ENCODE measurements at places on chromosomes 7 and 10.

GRCh38 chr7:17447728-17448478, 149.5 kb downstream of the AHR start:
- no peak for DNase-seq

GRCh38 chr7:101201695-101202602, 1.1 kb upstream of the MOGAT3 start:
- no peak for DNase-seq

- DNase-seq = no peak
These were observed 2.8 kb downstream of the ZNF746 start for GRCh38 chr7:149494738-149495368.

GRCh38 chr10:112214298-112214926, 30.8 kb upstream of the GPAM start:
- DNase-seq = no peak

GRCh38 chr10:91220194-91220953, at the start of gene PCGF5:
Gene PCGF5, plus strand, starts transcription at chr10:91220663. Its CDS starts 2,209 bp downstream, at chr10:91222872.
- peak; percentile 74 for DNase-seq

GRCh38 chr7:26309089-26309488, 17.4 kb downstream of the SNX10 start:
- no peak for DNase-seq

DNA sequence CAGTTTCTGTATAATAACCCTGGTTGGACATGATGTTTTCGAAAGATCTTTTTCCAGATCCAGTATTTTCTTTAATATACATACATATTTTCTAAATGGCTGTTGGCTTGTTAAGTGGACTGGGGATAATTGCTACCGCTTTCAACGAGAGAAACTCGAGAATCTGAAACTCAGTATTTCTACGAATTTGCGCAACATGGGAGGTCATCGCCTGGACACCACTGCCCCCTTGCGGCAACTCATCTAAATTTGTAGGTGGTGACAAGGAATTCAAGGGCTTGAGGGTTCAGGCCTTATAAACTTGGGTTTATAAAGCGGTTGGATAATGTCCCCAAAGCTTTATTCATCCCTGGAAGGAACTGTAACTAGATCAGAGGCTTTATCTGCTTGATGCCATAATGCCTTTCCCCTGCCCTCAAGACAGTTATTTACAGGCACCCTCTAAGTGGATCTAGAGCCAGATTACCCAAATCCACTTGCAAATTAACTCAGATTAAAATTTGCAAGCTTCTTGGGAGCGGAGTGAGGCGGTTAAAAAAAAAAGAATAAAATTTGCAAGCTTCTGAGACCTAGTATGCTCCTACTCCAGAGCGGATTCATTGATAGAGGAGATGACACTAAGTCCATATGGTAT, 21.3 kb upstream of the KCNK18 start:
- peak; percentile 35 for DNase-seq

DNA sequence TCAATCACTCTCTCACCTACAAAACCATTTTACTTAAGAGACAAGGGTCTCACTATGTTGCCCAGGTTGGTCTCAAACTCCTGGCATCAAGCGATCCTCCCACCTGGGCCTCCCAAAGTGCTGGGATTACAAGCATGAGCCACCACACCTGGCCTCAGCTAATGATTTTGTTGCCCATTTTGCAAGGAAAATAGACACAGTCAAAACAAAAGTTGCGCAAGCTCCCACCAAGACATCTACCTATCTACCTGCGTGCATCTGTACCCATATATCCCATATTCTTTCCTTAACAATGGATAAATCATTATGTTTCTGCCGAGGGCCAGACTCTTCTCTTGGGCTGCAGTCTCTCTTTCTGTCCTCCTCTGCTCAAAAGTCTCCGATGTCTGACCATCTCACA, 67.3 kb downstream of the APBB1IP start:
- no peak for DNase-seq

DNA sequence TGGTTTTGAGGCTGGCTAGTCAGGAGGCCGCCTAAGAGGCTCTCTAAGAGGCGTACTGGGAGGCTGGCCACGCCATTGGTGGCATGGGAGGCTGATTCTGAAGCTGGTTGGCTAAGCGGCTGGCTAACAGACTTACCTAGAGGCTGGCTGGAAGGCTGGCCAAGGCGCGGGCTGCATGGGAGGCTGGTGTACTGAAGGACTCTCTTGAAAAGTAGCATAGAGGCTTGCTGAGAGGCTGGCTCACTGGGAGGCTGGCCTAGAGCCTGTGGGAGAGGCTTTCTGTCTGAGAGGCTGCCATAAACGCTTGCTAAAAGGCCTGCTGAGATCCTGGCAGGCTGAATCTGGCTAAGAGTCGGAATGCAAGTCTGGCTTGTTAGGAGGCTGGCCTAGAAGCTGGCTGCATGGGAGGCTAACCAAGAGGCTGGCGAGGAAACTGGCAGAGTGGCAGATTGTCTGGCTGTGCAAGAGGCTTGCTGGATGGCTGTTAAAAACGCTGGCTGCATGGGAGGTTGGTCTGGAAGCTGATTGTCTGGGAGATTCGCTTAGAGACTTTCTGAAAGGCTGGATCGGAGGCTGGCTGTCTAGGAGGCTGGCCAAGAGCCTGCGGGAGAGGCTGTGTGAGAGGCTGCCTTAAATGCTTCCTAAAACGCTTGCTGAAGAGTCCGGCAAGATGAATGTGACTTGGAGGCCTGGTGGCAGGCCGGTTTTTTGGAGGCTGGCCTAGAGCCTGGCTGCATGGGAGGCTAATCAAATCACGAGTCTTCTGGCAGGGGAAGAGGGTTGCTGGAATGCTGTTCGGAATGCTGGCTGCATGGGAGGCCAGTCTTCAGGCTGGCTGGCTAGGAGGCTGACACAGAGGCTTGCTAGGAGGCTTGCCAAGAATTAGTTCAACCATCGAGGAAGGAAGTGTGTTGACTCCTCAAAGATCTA, 134.2 kb downstream of the OR13A1 start:
- DNase-seq = no peak

GRCh38 chr10:26738301-26738911, 40.9 kb downstream of the PDSS1 start:
- no peak for DNase-seq

DNA sequence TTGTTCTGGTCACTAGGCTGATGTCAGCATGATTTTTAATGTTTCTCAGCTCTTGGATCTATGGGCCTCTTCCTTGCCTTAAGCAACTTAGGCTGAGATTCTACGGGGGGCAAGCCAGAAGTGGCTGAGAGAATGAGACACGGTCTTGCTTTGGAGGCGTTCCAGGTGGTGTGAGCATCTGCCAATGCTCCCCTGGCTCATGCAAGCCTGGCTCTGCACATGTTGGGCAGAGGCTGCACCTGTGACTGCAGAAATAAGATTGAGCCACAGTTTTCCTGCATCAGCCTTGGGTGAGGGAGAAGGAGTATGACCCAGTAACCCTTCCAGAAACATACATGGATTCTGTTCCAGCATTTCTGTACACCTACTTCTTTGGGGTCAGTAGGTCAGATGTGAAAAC, 41.9 kb downstream of the C10orf120 start:
- no peak for DNase-seq

DNA sequence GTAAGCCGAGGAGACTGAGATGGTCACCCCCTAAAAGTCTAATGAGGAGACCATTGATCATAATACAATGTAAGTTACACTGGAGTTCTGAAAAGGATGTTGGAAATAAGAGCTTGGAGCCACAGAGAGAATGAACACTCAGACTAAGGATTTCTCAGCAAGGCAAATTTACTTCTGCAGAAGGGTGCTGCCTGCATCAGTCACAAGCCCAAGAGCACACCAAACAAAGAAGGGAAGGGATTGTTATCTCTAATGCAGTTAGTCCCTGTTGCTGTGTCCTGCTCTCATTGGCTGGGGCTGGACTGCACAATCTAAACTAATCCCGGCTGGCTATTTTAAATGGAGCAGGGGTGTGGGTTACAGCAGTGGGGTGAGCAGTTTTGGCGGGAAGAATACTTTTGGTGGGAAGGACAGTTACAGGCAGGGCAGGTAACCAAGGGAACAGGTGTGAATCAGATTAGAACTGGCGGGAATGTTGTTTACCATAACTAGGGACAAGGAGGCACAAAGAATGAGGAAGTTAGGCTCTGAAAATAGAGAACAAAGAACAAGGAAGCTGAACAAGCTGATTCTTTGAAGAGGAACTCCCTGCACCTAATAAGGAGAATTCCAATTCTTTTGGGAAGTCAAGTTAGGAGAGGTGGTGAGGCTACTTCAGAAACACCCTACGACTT, 30.3 kb upstream of the TRIM24 start:
- no peak for DNase-seq

GRCh38 chr10:78847485-78847884, 221.3 kb upstream of the ZMIZ1 start:
- no peak for DNase-seq

GRCh38 chr7:620885-621284, 101.2 kb upstream of the PDGFA start:
- no peak for DNase-seq

DNA sequence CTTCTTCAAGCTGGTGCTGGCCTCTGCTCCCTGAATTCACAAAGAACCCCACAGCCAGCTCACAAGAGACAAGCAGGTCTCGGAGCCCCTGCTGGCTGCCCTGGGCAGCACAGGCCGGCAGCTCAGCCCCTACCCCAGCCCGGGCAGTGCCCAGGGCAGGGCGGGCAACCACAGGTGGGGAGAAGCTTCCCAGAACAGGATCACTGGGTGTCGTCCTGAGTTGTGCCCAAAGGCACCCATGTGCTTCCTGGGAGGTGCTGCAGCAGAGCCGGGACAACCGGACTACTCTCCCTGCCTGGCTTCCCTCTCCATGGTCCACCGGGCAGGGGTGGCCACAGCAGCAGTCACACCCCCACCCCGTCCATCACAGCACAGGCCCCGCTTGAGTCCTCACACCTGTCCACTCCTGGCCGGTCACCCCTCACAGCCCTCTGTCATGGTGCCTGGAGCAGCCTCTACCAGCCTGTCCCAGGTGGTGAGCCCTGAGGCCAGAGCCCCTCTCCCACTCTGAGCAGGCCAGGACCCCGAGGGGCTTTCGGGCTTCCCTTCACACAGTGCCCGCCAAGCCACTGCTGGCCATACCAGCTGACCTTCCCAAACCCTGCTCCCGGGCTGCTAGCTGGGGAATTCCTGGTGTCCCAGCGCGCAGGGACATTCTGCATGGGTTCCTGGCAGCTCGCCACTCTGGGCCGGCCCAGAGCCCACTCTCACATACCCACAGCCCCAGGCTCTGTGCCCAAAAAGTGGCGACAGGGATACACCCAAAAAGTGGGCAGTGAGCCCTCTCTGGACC, 3.1 kb downstream of the RASGEF1A start:
- no peak for DNase-seq

DNA sequence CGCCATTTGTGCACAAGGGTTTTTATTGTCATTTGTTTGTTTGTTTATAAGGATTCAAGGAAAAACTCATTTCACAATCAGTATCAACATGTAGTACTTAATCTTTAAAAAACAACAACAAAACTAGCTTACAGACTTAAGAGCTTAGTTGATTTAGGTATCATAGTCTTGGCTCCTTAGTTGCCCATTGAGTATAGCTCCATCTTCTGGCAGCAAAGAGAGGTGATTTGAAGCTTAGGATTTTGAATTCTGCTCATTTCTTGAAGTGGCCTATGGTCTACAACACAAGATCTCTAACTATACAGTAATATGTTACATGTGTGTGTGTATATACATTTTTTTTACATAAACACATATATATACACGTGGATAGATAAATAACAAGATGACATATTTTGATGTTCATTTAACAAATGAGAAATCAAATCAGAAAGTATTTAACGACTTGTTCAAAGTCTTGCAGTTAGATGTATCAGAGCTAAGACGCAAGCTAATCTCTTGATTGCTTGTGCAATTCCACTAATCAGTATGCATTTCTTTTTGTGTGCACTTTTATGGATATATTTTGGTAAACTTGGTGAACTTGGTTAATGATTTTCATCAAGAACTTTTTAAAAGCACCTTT, 307.3 kb downstream of the CAMK1D start:
- DNase-seq = peak; percentile 70

GRCh38 chr10:124697443-124697836, 46.7 kb downstream of the FAM53B start:
- no peak for DNase-seq

DNA sequence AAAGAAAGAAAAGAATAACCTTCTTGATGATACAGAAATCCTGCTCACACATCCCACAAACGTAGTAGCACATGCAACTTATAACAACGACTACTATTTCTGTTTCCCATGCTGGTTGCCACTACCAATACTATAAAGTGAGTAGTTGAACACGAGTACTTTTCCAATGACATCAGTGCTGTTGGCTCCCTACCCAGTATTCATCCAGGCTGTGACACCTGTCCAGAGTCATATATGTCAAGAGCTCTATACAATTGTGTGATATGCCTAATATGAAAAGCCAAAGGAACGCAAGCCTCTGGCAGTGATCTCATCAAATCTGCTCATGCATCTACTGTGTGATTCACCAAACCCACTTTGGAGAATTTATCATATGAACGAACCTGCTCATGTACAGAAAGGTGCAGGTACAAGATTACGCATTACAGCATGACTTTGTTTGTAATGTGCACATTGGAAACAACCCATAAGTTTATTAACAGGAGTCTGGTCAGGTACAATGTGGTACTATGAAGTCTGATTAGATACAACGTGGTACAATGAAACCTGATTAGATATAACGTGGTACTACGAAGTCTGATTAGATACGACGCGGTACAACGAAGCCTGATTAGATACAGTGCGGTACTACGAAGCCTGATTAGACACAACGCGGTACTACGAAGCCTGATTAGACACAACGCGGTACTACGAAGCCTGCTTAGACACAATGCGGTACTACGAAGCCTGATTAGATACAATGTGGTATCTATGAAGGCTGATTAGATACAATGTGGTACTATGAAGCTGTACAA, 5.8 kb upstream of the ITIH5 start:
- DNase-seq = no peak

GRCh38 chr10:44498222-44498621, 113.3 kb upstream of the CXCL12 start:
- no peak for DNase-seq

All from bone marrow (tissue), 2 donors.